ENCODE measurements at places on chromosomes 12 and 14. TPM values are rescaled to one million over a fixed set of nuclear protein-coding genes. Genes with fewer than 3 reads are reported as not detected.

DNA sequence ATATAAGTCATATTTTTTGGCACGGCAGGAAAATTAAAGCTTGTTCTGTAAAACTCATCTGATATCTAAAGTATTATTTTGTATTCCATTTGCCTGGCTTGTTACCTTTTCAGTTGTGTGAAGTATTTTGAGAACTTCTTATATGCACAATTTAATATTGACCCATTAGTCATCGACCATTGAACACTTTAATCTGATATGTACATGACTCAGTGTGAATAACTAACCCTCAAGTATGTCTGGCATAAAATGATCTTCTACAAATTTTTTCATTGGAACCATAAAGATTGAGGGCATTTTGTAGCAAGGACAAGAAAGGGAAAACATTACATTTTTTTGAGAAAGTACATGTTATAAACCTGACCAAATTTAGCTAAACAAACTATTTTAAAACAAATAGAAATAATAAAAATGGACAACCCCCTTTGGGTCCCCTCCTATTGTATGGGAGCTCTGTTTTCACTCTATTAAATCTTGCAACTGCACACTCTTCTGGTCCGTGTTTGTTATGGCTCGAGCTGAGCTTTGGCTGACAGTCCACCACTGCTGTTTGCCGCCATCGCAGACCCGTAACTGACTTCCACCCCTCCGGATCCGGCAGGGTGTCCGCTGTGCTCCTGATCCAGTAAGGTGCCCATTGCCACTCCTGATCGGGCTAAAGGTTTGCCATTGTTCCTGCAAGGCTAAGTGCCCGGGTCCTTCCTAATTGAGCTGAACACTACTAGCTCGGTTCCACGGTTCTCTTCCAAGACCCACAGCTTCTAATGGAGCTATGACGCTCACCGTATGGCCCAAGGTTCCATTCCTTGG is 118.8 kb downstream of the SLC6A15 start:
- DNase-seq = no peak

DNA sequence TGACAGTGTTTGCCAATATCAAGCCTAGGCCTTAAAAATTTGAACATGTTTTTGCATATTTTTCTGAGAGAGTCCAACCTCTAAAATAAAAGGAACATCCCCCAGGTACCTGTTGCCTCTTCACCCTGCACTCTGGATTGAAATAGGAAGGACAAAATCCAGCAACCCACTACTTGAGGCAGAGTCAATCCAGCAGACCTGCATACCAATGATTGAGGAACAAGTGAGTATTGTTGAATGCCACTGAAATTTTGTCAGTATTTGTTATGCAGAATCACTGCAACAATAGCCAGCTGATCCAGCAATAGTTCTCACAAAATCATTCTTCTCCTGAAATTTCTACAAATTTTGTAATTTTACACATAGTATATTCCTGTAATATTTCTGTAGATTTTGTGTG is 460.6 kb upstream of the FOXG1 start:
- no peak for DNase-seq

GRCh38 chr14:39998854-39999253 is 566.6 kb upstream of the FBXO33 start:
- DNase-seq = no peak

GRCh38 chr12:121516437-121517011 is 64.3 kb downstream of the KDM2B start:
- DNase-seq = no peak

DNA sequence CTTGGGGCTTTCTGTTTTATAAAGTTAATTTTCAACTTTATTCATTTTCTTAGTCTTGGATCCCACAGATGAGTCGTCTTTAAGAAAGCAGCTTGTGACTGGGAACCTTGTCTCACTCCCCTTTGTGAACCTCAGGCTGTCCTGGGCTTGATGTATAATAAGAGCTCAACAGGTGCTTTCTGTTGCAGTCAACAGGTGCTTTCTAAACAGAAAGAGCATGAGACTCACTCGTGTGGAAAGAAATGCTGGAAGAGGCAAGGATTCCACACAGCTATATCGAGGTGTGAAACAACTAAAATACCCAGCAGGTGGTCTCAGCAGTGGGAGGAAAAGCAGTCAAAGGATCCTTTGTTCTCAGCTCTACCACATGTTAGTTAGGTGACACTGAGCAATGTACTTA is 398.9 kb downstream of the EGLN3 start:
- DNase-seq = no peak

DNA sequence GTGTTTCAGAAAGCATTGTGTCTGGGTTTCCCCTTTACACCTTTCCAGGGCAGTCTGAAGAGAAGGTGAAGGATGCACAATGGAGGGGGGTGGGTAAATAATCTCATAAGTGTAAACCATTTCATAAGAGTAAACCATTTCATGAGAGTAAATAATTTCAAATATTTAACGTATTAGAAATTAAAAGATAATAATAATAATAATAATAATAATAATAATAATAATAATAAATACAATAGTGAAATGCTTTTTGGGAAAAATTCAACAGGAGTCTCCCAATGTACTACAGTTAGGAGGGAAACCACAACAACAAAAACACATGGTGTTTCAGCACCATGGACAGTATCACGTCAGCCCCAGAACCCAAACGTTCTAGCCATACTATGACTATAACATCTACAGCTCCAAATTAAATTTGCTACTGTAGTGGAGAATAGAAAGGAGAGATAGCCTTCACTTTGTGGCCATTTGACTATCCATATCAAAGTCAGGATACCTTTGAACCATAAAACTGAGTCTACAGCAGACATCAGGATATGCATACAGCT is 691.8 kb downstream of the BCL11B start:
- no peak for DNase-seq

DNA sequence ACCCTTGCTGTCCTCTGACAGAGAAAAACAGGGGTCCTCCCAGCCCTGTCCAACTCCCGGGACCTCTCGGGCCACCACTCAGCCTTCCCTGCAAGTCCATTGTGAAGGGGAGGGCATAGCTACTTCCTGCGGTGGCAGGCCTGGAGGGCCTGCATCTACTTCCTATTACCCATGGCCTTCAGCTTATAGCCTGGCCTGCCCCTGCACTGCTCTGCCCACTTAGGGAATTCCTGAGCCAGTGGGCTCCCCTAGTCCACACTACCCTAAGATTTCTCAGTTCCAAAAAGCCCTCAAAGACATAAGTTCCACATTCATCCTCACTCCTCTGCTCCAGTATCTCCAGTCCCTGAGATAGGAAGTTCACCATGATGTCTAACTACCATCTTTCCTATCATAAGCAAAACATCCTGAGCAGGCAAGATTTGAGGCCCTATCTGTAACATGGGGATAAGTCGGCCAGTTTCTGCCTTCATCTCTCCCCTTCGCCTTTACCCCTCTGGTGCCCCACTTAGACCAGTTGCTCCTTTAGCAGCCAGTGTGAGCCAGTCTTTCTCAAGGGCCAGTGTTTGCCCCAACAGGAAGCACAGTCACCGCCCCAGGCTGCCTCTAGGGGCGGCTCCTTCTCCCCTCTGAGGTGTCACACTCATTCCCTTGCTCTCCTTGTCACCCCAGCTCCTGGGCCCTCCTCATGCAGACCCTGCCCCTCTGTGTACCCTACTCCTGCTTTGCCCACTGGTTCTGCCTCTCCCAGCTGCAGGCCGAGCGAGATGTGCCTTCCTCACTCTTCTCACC is 10.9 kb downstream of the HDAC7 start:
- DNase-seq = no peak

DNA sequence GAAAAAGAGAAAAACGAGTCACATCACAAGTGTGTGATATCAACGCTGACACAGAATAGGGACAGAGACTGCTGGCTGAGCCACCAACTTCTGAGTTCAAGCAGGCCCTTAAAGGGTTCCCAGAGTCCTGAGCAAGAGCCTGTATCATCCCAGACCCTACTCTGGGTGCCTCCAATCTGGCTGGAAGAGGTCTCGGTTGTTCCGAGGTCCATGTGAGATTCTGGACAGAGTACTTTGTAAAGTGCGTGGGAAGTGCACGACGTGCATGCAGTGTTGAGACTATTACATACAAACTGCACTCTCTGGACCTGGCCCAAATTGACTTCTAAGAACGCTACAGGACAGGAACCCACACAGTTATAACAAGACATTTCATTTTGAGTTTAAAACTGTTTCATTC is 40.6 kb downstream of the MOK start:
- DNase-seq = no peak

DNA sequence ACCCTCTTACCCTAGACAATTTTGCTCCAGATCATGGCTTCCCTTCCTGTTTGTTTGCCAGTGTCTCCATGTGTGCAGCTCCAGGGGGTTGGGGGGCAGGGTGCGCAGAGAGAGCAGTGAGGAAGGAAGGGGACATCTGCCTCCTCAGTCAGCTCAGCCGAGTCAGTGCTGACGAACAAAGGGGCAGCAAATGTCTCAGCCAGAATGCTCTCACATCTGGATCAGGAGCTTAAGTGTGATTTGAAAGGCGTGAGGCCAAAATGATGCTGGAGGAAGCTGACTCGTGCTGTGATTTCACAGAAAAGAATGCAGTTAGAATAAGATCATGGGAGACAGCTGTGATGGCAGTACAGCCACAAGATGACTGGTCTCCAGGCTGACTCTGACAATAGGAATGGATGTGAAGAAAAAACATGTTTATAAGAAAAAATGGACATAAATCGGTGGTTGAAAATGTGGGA is 27.1 kb upstream of the CDK17 start:
- DNase-seq = no peak

GRCh38 chr12:52495389-52495788 is 2.3 kb upstream of the KRT6A start:
- no peak for DNase-seq

- no peak for DNase-seq
These were observed 613 bp downstream of the SRSF9 start for GRCh38 chr12:120468821-120469449.

- no peak for DNase-seq
These were observed 64.7 kb downstream of the RPS6KA5 start for GRCh38 chr14:90995785-90996184.

DNA sequence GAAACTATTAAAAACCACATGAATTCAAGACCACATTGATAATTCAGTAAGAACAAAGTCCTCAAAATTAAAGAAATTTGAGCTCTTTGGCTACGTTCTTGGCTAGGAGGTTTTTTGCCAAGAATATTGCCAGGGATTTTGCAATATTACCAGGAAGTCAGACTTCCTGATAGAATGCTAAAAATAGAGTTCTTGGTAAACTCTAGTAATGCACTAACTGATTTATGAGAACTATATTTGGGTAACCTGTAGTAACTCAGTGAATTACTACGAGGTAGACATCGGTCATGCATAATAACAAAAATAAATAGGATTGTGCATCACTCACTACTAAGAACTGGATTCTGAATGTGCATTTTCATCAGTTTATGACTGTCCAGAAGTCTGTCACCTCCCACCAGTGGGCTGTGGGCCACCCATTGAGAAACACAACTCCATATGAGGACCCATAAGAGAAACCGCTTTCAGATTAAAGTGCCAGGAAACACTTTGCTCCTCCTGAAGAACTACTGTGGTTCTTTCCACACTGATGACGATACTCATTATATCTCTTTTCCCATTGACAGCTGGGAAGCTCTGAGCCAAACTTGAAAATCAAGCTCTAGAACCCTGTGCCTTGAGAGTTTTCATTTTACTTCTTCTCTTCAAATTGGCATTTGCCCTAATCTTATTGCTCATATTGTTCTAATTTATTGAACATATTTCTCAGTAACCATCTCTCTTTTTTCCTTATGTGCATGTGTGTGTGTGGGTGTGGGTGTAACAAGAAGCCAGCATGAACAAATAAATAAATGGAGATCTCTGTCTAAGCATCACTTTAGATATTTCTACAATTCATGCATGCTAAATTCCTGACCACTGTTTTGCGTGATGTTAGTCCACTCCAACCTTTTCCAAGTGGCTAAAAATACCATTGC is 116.6 kb downstream of the BCL11B start:
- no peak for DNase-seq

- DNase-seq = no peak
These were observed 13.3 kb downstream of the RAP1B start for GRCh38 chr12:68623984-68624383.

DNA sequence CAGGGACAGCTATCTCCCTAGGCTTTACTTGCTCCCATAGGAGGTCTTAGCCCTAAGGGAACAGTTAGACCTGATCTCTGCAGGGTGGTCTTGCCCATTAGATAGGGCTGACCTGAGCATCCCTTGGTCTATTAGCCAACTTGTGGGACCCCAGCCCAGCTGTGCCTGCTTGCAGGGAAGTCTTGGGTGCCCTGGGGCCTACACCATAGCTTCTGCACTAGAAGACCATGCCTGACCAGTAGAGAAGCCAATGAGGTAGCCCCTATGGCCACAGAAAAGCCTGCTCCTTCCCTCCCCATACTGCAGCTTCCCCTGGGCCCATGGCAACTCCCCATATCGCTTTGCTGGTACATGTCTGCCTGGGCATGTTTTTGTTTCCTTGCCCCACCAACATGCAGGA is 1049.1 kb downstream of the TRHDE start:
- no peak for DNase-seq

- no peak for DNase-seq
These were observed 1.4 kb upstream of the HMGA2 start for GRCh38 chr12:65822732-65823512.

- no peak for DNase-seq
These were observed 149.0 kb downstream of the AKAP6 start for GRCh38 chr14:32478050-32478449.

Gene CRACR2A
- total RNA-seq = 42.5 TPM

Gene SERPINA9
- total RNA-seq = not detected

Gene STON2
- 0.40 TPM for total RNA-seq

Gene SLC48A1
- 10.2 TPM for total RNA-seq

Gene CCDC197
- not detected for total RNA-seq

Gene SLC5A8
- not detected for total RNA-seq

Gene LUM
- 0.61 TPM for total RNA-seq

Gene MYH7
- not detected for total RNA-seq

Gene SDR39U1
- total RNA-seq = 154 TPM
